ENCODE measurements at places on chromosomes 11 and 22.

GRCh38 chr22:22798232-22798616, 89.4 kb upstream of the IGLL5 start:
- DNase-seq, result no peak

GRCh38 chr11:46108751-46109150, 12.5 kb downstream of the PHF21A start:
- no peak for DNase-seq

- DNase-seq, result no peak
These were observed 21.2 kb upstream of the OSBPL5 start for GRCh38 chr11:3186166-3186953.

DNA sequence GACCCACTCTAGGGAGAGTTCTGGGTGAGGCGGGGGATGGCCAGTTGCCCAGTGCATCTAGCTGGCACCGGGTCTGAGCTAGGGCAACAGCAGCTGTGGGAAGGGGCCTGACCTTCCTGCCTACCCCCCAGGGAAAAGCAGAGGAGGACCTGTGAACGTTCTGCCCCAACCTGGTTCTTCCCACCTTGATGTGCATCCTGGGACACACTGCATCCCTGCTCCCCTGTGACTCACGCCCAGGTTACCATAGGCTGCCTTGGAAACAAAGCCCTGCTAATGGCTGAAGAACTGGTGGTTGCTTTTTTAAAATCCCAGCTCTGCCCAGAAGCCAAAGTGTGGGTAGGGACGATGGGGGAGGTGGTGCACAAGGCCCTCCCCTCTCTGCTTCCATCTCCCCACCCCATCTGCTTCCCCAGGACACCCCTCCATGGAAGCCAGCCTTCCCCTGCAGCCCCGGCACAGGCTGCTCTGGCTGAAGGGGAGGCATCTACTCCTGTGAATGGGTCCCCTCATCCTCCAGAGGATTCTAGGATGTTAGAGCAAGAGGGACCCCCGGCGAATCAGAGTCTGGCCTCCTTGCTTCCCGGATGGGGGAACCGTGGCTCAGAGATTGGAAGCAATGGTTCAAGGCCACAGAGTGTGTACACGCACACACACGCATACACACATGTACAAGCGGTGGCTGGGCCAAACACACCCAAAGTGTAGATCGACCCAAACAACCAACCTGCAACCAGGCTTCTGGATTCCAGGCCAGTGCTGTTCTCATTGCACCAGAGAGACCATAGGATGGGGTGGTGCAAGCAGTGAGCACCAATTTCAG, 7.6 kb upstream of the C11orf96 start:
- no peak for DNase-seq

DNA sequence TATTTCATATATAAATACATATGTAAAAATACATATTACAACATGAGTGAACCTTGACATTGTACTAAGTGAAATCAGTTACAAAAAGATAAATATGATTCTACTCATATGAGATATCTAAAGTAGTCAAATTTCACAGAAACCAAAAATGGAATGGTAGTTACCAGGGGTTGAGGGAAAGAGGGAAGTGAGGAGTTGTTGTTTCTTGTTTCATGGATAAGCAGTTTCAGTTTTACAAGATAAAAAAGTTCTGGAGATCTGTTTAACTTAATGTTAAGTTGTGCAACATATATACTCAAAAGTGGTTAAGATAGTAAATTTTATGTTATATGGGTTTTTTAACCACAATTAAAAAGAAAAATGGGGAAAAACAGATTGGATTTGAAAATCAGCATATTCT, 107.7 kb downstream of the ELP4 start:
- no peak for DNase-seq

All from trophoblast cell (in vitro differentiated cells and primary cell).